Nasal cavity respiratory epithelium epithelial cell of viscerocranial mucosa (primary cell): ENCODE measurements at places on chromosomes 16 and 17. TPM values are rescaled to one million over a fixed set of nuclear protein-coding genes. Genes with fewer than 3 reads are reported as not detected.

The PDIA2 gene
- total RNA-seq, result 0.34 TPM in 1 of 2 replicates, not detected in the other

The PPM1E gene
- total RNA-seq, result 0.21 and 0.68 TPM in 2 replicates

The TENT4B gene
- total RNA-seq, result 15.0 and 16.1 TPM in 2 replicates

The FUS gene
- 17.8 and 42.6 TPM in 2 replicates for total RNA-seq

The SPAG9 gene
- 131 and 133 TPM in 2 replicates for total RNA-seq

The C17orf50 gene
- total RNA-seq, result not detected in 2 replicates

The RASL10B gene
- total RNA-seq, result 0.57 and 0.68 TPM in 2 replicates

The MYH8 gene
- total RNA-seq, result not detected in 2 replicates

The TBX6 gene
- 0.34 and 0.85 TPM in 2 replicates for total RNA-seq
